ENCODE measurements at places on chromosomes 16 and 17.
A peak's percentile ranks its signal among the peaks of the same experiment; 100 is the strongest.

DNA sequence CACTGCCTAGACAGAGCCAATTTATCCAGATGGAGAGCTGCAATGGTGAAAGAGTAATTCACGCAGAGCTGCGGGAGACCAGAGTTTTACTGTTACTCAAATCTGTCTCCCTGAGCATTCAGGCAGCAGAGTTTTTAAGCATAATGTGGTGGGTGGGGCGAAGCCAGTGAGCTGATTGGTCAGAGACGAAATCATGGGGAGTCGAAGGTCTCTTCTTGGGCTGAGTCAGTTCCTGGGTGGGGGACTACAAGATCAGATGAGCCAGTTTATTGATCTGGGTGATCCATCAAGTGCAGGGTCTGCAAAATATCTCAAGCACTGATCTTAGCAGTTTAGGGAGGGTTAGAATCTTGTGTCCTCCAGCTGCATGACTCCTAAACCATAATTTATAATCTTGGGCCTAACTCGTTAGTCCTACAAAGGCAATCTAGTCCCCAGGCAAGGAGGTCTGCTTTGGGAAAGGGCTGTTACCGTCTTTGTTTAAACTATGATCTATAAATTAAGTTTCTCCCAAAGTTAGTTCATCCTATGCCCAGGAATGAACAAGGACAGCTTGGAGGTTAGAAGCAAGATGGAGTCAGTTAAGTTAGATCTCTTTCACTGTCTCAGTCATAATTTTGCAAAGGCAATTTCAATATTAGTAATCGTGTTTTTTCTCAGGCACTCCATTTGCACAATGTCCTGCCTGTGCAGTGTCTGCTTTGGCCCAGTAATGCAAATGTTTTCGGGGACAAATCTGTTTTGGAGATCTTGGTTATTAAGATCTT lies 27.0 kb downstream of the PIGL start:
- DNase-seq: no peak

- no peak for DNase-seq
Measured at GRCh38 chr16:56363181-56363716, 62.1 kb downstream of the AMFR start.

DNA sequence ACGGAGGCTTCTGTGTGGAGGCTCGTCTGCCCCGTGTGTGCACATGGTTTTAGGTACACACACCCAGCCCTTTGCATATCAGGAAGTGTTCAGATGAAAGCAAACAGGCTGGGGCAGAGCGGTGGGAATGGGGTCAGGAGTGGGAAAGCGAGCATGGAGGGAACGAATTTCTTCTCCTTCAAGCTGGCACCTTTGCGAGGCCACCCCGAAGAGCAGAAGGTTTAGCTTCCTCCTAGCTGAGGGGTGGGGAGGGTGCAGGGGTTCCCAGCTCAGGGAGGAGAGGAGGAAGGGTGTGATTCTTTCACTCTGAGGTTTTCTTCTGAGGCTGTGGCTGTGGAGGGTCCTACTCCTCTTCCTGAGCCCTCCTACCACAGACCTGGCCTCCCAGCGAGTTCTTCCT lies 83.6 kb downstream of the ABR start:
- no peak for DNase-seq

DNA sequence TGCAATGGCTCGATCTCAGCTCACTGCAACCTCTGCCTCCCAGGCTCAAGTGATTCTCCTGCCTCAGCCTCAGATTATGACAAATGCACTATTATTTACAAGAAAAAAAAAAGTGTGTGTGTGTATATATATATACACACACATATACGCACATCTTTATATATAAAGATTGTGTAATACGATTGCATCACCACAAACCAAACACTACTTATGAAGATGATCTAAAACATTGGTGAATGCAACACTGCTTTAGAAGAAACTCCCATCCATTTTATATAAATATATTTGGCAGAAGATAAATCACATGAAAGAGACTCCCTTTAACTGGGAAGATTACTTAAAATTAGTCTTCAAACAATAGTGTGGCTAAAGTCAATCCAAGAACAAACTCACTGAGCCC lies 96.7 kb downstream of the SYCE1L start:
- DNase-seq: no peak

GRCh38 chr16:55647343-55647742 lies 8.4 kb upstream of the SLC6A2 start:
- no peak for DNase-seq

- DNase-seq: peak; percentile 87
Measured at GRCh38 chr17:19387921-19388521, 1.0 kb upstream of the MFAP4 start.

GRCh38 chr17:34155947-34156346 lies 99.1 kb upstream of the CCL2 start:
- DNase-seq: no peak

DNA sequence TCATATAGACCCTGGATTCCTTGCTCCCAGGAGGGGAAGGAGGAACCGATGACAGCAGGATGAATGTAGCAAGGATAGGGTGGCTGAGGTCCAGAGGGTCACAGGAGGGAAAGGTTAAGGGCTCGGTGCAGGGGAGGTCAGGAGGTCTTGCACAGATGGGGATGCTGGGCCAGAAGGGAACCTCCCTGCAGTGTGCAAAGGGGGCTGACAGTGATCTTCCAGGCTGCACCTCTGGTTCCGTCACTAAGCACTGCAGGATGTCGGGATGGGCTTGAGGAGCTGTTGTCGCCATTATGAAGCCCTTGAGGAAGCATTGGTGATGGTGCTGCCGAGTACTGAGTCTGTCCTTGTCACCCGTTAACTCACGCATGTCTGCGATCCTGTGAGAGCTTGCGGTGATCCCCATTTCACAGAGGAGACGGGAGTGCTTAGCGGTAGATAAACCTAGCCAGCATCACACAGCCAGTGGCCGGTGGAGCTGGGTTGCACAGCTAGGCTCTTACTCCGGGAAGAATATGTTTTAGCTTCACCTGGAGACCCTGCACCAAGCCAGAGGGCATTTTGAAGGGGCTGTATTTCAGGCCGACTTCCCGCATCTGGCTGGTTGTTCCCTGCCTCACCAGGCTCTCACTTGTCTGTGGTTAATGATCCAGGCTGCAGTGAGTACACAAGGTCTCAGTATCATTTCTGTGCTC lies 120.4 kb downstream of the SNX29 start:
- no peak for DNase-seq

- no peak for DNase-seq
Measured at GRCh38 chr16:78022347-78023060, at the start of gene CLEC3A. TSS of gene CLEC3A (plus strand) at chr16:78022548. CDS start at chr16:78022627, 79 bp downstream.

GRCh38 chr17:14297161-14297851 lies 3.6 kb upstream of the HS3ST3B1 start:
- DNase-seq: no peak

- DNase-seq: no peak
Measured at GRCh38 chr16:66519482-66520373, 30.2 kb downstream of the TK2 start.

- no peak for DNase-seq
Measured at GRCh38 chr16:70572050-70572925, 48.7 kb downstream of the SF3B3 start.

Data from sigmoid colon (tissue), 7 donors.